ENCODE measurements at places on chromosomes 2 and 18. TPM values are rescaled to one million over a fixed set of nuclear protein-coding genes. Genes with fewer than 3 reads are reported as not detected.

DNA sequence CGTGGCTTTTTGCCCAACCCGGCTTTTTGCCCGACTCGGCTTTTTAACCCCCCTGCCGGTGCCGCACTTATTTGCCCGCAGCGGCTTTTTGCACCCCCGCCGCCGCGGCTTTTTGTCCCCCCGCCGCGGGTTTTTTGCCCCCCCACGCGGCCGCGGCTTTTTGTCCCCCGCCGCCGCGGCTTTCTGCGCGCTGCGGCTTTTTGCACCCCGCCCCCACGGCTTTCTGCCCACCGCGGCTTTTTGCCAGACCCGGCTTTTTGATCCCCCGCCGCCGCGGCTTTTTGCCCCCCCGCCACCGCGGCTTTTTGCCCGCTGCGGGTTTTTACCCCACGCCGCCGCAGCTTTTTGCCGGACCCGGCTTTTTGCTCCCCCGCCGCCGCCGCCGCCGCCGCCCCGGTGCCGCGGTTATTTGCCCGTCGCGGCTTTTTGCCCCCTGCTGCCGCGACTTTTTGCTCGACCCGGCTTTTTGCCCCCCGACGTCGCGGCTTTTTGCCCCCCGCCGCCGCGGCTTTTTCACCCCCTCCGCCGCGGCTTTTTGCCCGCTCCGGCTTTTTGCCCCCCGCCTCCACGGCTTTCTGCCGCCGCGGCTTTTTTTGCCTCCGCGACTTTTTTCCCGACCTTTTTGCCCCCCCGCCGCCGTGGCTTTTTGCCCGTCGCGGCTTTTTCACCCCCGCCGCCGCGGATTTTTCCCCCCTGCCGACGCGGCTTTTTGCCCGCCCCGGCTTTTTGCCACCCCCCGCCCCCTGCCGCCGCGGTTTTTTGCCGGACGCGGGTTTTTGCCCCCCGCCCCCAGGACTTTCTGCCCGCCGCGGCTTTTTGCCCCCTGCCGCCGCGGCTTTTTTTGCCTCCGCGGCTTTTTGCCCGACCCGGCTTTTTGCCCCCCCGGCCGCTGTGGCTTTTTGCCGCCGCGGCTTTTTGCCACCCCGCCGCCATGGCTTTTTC, 2786.5 kb downstream of the RPIA start:
- DNase-seq = no peak

DNA sequence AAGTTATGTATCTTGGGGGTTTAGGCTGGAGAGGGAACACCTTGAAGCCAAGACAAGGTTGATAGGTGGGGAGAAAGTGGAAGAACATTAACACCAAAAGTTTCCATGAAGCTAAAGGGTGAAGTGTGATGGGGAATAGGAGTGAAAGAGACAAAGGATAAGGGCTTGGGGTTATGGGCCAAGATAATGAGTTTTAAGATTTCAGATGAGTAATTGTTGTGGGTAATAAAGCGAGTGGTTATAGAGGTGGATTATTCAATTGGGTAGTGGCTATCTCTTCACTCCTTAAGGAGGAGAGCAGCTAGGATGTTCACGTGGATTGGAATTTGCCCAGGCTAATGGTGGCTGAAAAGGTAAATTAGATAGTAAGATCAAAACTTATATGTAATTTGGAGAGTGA, 29.8 kb downstream of the EML4 start:
- DNase-seq = no peak

DNA sequence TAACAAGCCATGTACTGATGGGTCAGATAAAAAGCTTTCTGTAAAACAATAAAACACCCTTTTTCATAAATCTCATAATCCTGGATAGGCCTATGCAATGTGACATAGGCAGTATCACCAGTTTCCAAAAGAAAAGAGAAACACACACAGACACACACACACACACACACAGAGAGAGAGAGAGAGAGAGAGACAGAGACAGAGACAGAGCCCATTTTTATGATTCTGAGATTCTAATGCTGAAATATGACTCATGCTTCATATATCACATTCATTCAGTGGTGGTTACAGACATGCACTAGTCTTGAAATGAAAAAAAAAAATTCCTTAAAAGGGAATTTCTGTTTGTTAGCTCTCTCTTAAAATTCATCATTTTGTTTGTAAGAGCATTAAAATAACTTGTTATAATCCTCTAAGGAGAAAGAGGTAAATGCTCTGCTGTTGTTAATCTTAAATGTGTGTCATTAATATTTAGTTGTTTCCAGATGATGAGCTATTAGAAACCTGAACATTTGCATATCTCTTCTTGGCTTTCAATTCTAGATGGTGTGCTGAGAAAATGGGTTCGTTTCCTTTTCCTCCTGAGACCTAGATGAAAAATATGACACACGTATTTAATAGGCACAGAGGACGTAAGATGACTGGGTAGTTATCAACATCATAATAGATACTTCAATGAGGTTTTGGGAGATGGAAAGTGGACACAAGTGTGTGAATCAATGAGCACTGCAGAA, 1598.7 kb upstream of the ACVR2A start:
- DNase-seq = no peak

- DNase-seq = peak; percentile 76
Observed at GRCh38 chr2:76599732-76600368, 889.1 kb upstream of the GCFC2 start.

The GALR1 gene
- not detected for total RNA-seq

The ANKRD23 gene
- total RNA-seq = 9.4 TPM

The PRKD3 gene
- 32.7 TPM for total RNA-seq

Measured in Caki2 (cell line).